ENCODE measurements at places on chromosomes 11 and 22. TPM values are rescaled to one million over a fixed set of nuclear protein-coding genes. Genes with fewer than 3 reads are reported as not detected.

DNA sequence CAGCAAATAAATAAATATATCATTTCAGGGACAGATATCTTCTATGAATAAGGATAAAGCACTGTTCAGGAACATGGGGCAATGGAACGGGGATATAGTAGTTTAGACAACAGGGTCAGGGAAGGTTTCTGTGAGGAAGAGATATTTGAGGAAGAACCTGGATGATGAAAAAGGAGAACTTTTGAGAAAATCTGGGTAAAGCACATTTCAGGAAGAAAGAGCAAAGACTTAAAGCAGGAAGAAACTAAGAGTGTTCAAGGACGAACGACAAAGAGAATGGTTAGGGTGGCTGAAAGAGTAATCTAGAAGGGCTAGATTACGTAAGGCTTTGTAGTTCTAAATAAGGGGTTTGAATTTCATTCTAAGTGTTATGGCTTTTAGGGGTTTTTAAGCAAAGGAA lies 12.7 kb downstream of the DDI1 start:
- no peak for DNase-seq

GRCh38 chr11:108497317-108498045 lies 703 bp downstream of the POGLUT3 start:
- DNase-seq = peak; percentile 79

GRCh38 chr22:24954114-24954463 lies 1.6 kb downstream of the KIAA1671 start:
- DNase-seq = no peak

DNA sequence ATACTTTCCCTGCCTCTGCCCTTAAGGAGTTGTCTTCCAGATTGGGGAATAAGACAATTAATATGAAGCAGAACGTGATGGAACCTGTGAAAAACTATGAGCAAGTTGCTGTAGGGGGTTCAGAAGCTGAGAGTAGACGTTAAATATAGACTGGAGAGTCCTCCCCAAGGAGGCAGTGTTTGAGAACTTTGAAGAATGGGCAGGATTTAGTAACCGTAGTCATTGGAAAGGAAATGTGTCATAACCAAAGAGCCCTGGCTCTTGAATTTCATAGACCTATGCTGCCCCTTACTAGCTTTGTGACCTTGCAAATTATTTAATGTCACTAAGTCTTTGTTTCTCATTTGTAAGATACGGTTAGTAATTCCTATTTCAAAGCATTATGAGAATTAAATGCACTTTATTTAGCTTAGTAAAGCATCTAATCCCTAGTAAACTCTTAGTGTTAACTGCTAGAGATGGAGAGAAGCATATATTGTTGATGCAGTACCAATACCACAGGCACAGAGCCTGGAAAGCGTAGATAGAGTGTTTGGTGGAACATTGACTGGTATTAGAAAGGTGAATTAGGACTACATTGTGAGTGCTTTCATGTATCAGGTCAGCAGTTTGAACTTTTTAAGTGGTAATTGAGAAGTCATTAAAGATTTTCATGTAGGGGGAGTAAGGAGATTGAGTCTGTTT lies 54.1 kb downstream of the MCAM start:
- no peak for DNase-seq

- DNase-seq = no peak
Observed at GRCh38 chr11:40054631-40055030, 1404.8 kb downstream of the LRRC4C start.

GRCh38 chr11:114348200-114349191 lies 51.8 kb downstream of the C11orf71 start:
- no peak for DNase-seq

GRCh38 chr11:113947994-113948393 lies 26.9 kb upstream of the HTR3A start:
- no peak for DNase-seq

DNA sequence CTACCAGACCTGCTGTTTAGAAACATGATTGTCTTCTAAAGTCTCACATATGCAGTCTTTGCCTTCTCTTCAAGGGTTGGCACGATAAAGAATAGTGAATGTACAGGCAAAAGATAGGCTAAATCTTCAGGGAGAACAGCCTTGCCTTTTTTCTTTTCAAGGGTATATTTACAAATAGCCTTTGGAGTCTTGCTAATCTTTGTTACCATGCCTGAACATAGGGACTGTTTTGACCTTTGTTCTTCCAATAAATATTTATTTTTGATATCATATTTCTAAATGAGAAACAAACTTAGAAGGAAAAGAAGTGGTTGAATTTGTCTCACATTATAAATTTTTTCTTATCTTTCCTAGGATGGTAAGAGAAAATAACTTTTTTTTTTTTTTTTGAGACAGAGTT lies 12.7 kb downstream of the CSTPP1 start:
- DNase-seq = no peak

DNA sequence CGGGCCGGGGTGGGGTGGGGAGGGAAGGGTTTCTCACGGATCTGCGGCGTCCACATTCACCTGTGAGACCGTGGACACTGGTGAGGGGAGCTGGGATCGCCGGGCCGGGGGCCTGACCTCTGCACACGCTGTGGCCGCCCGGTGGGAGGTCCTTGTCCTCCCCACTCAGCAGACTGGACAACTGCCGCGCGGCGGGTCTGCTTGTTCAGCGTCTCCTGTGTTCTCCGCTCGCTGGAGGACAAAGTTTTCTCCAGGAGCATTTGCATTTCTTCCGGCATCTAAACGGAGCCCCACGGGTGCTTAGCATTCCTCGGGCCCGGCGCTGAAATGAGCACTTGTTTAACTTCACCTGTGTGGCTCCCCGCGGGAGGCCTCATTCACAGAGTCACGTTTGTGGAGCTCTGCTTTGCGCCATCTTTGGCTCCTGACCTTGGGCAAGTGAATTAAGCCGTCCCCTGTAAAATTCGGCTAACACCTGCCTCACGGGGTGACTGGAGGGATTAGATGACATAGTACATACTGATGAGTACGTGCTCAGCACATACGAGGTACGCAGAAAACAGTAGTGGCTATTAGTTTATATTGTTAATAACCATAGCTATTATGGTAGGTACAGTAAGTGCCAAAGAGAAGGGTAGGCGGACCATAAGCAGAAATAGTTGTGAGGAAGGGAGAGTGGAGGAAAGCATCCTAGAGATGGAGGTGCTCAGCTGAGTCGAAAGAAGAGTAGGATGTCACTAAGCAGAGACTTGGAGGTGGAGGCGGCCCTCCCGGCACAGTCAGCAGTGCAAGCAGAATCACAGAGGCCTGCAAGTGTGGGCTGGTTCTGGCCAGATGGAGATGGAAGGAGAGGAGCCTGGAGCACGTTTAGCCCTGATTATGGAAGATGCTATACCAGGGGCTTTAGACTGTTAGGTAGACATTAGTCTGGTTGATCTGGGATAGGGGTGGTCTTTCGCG lies 885 bp downstream of the TRMU start:
- no peak for DNase-seq

DNA sequence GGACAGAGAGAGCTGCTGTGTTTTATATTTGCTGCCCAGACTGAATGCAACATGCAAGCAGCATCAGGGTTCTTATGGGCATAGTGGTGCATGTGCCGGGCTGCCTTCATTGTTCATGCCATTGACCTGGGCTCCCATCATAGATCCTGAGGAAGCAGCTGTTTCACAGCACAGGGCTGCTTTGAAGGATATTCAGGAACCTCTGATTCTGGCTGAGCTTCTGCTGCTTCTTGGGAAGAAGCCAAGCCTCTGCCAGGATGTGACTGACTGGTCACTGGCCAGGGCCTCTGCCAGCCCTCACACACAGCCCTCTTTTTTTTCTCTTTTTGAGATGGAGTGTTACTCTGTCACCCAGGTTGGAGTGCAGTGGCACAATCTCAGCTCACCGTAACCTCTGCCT lies 43.3 kb downstream of the CYB5R2 start:
- DNase-seq = no peak

- DNase-seq = no peak
Observed at GRCh38 chr11:64089915-64090805, 54.4 kb downstream of the FLRT1 start.

DNA sequence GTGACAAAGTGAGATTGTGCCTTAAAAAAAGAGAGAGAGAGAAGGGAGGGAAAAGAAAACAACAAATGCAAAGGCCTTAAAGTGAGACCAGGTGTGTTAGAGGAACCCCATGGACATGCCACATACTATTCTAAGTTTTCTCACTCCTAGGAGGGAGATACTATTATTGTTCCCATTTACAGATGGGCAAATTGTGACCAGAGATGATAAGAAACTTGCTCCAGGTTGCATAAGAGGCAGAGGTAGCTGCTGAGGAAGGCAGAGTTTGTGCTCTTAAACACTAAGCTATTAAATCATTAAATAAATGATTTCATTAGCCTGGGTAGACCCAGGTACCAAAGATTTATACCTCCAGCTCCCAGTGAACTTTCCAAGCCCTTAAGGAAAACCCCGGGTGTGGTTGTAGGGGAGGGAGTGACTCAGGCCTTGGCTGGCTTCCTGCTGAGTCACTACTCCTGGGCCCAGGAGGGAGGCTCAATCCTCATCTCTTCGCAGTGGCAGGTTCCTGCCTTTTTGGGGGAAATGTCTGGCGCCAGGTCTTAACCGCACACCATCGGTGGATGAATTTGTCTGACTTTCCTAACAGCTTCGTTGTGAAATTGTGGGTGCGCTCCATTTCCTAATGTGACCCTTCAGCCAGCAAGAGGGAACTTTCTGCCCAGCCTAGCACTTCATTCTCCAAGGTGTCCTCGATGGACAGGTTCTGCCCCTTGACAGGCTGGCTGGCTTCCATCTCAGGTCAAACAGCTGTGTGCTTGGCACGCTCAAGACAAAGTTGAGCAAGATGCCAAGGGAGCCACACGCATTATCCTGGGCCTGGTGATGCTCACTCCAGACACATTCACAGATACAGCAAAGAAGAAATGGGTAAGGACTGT lies 33.4 kb upstream of the PTPRJ start:
- DNase-seq = no peak

- DNase-seq = no peak
Observed at GRCh38 chr22:38793317-38793716, 626 bp downstream of the DNAL4 start.

DNA sequence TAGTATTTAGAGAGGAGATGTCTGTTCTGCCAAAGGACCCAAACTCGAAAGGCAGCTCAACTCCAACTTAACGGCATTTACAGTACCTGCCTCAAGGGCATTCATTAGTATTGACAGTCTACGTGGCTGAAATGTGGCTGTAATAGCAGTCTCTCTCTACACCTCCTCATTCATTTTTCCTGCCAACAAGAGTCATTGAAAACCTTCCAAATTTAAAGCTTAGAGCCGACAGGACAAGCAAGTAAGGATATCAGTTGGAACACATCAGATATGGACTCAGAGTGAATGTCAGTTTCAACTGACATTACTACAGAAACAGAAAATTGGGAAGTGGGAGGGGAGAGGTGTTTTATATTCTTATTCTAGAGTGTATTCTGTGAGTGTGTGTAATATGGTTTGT lies 253.1 kb downstream of the CADM1 start:
- no peak for DNase-seq

DNA sequence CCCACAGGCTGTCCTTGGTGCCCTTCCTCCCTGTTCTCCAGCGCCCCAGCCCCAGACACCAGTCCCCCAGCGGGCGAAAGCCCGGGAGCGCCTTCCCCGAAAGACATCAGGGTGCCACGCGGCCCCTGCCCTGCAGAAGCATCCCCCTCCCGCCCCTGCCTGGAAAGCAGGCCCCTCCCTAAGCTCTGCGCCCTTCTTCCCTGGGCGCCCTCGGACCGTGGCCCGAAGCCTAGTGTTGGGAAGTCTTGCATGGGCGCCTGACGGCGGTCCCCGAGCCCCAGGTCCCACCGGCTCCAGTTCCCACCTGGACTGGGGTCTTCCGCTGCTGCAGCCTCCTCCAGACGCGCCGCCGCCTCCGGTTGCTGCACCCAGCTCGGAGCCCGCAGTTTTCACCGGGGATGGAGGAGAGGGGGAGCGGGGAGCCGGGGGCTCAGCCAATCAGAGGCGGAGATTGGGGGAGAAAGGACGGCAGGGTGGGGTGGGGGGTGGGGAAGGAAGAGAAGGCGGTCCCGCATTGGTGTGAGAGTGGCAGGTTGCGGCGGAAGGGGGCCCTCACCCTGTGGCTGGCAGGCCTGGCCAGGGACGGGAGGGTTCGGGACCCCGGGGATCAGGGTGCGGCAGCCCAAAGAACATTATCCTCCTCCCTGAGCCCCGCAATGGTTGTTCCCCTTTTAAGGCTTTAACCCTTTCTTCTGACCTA lies at the start of gene THY1:
TSS of gene THY1 (minus strand) at position 364 of the 700 bp plus-strand sequence. CDS start 2,267 bp downstream, outside the sequence.
- DNase-seq = peak; percentile 63

GRCh38 chr11:46905806-46906205 lies 12.5 kb downstream of the LRP4 start:
- no peak for DNase-seq

GRCh38 chr22:22371031-22371541 lies 126.5 kb downstream of the VPREB1 start:
- DNase-seq = no peak

DNA sequence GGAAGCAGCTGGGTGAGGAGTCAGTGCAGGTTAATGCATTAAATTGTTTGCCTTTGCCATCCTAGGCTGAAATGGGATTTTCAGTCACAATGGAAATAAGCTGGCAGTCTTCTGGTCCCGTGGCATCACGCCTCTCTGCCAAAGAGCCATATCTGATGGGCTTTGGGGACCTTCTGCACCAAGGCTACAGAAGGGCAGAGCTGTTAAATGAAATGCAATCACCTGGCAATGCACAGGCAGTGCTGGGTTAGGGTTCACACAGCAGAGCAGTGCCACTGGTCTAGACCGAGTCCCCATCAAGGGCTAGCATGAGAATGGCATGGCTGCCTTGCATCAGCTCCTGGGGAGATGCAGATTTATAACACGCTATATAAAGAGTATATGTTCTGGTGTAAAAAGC lies 749.2 kb downstream of the NTM start:
- no peak for DNase-seq

- DNase-seq = no peak
Observed at GRCh38 chr11:36743039-36743438, 145.0 kb upstream of the RAG2 start.

DNA sequence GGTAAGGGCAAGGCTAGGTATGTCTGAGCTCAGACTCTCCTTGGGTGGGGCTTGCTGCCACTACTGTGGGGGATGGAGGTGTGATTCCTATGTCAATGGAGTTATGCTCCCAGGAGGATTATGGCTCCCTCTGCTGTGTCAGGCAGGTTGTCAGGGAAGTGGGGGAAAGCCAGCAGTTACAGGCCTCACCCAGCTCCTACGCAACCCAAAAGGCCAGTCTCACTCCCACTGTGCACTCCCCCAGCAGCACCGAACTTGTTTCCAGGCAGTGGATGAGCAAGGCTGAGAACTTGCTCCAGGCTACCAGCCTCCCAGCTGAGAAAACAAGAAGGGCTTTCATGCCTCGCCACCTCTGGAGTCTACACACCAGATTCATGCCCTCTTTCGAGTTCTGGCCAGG lies 18.2 kb downstream of the C11orf91 start:
- DNase-seq = no peak

SMIM35 gene
- total RNA-seq = not detected

ST13 gene
- total RNA-seq = 365 TPM

SCGB1A1 gene
- total RNA-seq = not detected

CYB5R2 gene
- 63.6 TPM for total RNA-seq

MAP6 gene
- total RNA-seq = 1.2 TPM

BAD gene
- 50.2 TPM for total RNA-seq

TEX54 gene
- not detected for total RNA-seq
